ENCODE measurements at places on chromosomes 3 and 15. TPM values are rescaled to one million over a fixed set of nuclear protein-coding genes. Genes with fewer than 3 reads are reported as not detected.

DNA sequence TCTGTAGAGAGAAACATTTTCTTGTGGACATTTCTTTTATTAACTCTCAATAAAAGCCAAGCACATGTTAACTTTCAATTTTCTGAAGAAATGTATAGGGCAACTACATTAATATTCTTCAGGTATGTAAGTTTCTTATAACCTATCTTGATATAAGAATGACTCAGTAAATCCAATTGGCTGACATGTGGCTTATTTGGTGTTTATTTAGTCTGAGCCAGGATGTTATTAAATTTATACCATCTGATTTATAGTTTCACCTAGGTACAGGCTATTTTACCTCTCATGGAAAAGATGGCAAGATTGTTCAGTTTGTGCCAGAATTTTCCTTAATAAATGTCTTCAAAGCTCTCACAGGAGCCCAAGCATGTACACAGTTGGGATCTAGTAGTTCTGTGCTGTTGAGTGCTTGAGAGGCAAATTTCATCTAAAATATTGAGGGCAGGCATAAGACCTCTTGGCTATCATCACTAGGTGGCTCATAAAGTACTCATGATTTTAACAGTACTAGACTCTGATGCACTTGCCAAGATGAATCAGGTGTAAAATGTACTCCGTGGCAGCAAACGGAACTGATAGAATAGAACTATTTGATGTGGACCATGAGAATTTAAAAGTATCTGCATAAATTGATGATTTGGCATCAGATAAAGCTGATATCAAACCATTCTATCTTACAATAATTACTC is 631.9 kb downstream of the RBMS3 start:
- DNase-seq: no peak

DNA sequence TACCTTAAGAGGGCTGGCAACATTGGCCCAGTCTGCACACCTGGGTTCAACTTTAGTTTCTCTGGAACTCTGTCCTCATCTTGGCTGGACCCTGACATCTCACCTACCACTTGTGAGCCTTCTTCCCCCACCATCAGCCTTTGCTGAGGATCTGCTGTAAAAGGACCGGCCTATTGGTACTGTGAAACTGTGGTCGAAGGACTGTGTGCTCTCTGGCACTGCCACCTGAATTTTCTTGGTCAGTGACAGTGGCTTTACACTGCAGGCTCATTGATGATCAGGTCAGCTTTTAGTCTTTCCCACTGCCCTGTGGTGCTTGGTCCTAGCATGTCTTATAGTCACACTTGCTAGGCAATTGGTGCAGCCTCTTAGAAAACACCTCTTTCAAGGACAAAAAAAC is 86.9 kb downstream of the PEX5L start:
- no peak for DNase-seq

DNA sequence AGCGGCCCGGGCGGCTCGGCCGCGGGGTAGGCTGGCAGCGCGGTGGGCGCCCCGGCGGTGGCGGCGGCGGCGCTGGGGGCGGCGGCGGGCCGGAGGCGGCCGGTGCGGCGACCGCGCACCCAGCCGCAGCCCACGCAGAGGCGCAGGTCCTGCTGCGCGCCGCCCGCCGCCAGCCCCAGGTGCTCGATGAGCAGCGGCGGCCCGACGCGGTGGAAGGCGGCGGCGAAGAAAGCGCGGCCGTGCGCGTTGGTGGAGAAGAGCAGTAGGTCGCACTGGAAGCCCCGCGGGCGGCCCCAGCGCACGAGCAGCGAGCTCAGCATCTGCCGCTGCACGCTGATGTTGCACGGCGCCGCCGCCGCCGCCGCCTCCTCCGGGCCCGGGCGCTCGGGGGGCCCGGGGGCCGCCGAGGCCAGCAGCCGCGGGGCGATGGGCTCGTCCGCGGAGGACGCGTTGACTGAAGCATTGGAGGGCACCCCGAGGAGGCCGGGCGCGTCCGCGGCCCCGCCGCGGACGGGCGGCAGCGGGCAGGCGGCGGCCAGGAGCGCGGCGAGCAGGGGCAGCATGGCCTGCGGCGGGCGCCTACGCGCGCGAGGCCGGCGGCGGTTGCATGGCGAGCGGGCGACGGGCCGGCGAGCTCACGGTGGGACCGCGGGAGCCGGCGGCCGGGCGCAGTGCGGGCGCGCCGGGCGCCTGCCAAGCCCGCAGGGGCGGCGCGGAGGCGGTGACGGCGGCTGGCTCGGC is 452 bp downstream of the TMEM158 start:
- DNase-seq: peak; percentile 60

DNA sequence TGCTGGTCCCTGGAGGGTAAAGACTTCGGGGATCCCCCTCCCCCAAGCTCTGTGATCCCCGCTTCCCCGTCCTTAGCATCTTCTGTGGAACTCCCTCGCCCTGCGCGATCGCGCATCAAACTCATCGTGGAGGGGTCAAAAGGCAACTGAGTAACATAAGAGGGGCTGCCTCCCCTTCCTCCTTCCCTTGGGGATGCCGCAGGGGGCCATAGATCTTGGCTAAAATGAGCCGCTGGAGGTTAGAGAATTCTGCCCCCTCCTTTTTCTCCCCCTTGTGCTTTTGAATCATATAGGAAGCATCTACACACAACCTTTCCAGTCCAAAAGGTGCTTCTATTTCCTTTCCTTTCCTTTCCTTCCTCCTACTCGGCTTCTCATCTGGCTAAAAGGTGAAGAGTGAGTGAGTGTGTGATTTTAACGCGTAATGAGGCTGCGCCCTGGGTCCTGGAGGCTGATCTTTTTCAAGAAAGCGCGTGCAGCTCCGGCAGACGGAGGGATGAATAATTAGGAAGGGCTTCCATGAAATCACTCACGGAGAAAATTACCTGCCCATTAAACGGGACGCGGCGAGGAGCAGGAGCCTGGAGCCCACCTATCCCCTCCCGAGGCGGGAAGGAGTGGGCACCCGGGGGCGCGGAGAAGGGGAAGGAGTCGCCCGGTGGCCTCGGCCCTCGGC is 831 bp upstream of the ROBO2 start:
- peak; percentile 36 for DNase-seq

DNA sequence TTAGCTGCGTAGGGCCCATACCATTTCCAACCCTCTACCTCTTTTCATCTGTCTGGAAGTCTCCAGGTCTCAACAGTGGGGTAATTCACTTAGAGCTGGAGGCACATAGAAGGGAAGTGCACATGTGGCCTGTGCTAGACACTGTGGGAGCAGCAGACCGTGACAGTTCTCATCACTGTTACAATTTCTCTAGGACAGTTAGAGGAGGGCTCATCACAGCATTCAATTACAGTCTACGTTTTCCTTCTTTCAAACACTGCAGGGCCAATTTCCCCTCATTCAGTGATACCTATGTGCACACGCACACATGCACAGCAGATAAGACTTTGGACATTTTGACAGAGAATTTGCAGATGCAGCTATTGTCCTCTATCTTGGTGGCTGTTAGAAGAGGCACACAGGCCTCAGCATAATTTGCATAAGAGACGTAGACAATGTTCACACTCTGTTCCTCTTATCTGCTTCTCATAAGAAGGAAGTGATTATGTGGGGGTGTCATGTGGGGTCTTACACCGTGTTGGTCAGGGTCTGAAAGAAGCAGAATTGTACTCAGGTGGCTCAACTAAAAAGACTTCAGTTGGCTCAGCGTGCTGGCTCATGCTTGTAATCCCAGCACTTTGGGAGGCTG is 12.6 kb upstream of the HRG start:
- DNase-seq: no peak

Gene AVEN
- 13.8 TPM for total RNA-seq

Gene SEMA6D
- total RNA-seq: 255 TPM
